ENCODE measurements at places on chromosomes 1 and 21.

GRCh38 chr1:34378968-34379856 lies 202.5 kb downstream of the C1orf94 start:
- DNase-seq: no peak

- DNase-seq: no peak
Observed at GRCh38 chr1:239237912-239238311, 148.5 kb upstream of the CHRM3 start.

- DNase-seq: no peak
Observed at GRCh38 chr21:17003763-17004373, 509.0 kb upstream of the CXADR start.

- no peak for DNase-seq
Observed at GRCh38 chr1:224159541-224159940, 23.5 kb upstream of the DEGS1 start.

DNA sequence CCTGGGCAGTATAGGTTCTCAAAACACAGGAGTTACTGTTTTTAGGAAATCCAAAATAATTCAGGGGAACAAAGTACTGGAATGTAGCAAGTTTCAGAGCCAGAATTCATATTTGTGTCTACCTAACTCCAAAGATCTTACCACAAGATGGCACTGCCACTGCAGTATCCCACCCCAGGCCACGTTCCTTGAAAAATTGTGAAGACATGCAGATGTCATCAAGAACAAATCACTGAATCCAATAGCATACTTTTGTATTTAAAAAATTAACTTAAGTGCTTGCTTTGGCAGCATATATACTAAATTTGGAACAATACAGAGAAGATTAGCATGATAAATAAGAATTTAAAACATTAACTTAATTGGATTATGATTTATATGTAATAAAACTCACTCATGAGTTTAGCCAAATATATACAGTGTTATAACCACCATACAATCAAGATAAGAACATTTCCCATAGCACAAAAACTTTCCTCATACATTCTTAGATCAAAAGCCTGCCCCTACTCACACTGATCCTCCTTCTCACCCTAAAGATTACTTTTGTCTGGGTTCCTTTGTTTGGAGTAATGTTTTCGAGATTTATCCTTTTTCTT lies 209.9 kb downstream of the FAF1 start:
- no peak for DNase-seq

GRCh38 chr1:208551633-208552320 lies 307.6 kb upstream of the PLXNA2 start:
- DNase-seq: no peak

DNA sequence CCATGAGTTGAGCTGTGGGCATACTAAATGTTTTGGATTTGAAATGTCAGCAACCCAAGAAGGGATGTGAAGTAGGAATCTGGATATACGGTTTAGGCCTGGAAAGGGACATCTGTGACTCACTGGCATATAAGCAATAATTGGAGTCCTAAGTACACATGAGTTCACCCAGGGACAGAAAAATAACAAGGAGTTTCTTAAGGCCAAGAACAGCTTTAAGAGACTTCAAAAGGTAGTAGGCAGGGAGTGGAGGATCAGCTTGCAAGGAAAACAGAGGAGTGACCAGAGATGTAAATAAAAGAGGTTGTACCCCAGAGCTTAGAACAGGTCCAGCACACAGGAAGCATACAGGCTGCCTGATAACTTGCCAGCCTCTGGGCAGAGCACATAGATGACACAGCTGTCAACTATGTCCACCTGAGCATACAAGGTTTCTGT lies 28.1 kb downstream of the TMEM50B start:
- no peak for DNase-seq

GRCh38 chr1:22024485-22025367 lies 23.3 kb downstream of the CELA3A start:
- DNase-seq: peak; percentile 85

- no peak for DNase-seq
Observed at GRCh38 chr1:201076092-201076491, 36.1 kb downstream of the CACNA1S start.

GRCh38 chr1:204192589-204193352 lies 3.5 kb downstream of the KISS1 start:
- no peak for DNase-seq

GRCh38 chr1:110463725-110464124 lies 12.8 kb downstream of the PROK1 start:
- no peak for DNase-seq

DNA sequence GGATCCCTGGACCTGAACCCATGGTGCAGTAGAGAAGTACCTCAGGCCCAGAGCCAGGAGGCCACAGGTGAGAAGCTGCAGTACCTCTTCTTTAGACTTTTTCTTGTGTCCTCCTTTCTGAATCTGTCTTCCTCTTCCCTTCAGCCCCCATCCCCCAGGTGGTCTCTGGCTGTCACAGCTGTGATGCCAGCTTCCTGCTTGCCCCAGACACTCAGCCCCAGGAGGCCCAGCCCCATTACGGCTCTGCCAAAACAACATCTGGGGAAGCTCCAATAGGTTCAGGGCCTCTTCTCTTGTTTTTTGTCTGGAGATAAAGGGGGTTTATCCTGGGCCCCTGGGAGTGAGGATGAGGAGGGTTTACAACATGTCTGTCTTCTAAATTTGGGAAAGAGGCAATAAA lies 9.5 kb upstream of the BTG2 start:
- no peak for DNase-seq

DNA sequence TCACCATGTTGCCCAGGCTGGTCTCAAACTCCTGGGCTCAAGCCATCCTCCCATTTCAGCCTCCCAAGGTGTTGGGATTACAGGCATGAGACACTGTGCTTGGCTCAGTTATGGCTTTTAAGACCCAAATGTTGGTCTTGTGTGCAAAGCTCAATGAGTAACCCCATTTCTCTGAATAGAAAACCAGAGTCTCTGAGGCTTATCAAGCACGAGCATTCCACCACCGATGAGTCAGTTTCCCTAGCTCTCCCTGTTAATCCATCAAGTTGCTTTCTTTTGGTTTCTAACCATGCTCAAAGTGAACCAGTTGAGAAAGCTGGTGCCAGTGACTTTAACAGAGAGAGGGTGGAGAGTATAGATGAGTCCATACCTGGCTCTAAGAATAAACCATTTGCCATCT lies 350.9 kb upstream of the ADGRL2 start:
- no peak for DNase-seq

DNA sequence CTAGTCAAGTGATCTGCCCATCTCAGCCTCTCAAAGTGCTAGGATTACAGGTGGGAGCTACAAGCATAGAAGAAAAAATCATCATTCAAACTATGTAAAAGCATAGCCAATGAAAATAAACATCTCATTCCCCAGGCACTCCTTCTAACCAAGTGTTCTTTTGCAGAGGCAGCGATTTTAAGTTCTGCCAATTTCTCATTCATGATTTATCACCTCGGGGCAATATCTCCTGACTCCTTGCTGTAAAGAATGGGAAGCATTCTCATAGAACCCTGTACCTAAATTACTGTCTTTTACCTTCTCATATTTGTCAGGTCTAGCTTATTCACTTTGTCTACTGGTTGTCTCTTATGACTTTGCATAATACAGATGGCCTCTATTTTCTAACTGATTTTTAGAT lies 32.5 kb upstream of the IVNS1ABP start:
- no peak for DNase-seq

GRCh38 chr1:30242168-30242567 lies 481.2 kb downstream of the MATN1 start:
- DNase-seq: no peak

GRCh38 chr1:7011826-7012225 lies 226.6 kb downstream of the CAMTA1 start:
- DNase-seq: no peak

GRCh38 chr1:67869233-67869632 lies 36.0 kb upstream of the GNG12 start:
- no peak for DNase-seq

DNA sequence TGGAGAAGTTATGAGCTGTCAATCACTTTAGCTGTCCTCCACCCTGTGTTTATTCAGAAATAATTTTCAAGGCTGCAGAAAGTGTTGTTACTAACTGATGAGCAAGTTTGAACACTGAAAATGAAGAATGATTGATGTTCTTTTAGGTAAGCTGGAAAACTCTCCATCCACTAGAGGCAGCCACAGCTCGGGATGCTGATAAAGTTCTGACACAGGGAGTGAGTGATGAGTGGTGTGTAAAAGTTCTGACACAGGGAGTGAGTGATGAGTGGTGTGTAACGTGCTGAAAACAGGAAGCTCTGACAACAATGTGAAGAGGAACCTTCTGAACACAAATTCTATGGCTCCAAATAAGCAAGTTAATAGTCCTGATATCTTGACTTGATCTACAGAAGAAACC lies 197.5 kb upstream of the PTBP2 start:
- DNase-seq: no peak

DNA sequence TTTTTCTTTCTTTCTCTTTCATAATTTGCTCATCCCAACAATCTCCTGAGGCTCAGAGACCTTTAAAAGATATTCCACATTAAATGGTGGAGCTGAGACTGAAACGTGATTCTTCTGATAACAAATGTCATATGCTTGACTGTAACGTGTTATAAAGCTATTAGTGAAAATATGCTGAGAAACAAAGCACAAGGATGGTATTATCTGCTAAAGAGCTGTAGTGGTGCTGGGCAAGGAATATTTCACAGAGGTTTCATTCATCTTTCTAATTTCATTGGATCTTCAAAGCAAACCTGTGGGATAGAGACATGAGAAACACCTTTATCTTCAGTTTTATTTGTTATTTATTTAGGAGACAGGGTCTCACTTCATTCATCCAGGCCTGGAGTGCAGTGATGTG lies 98.1 kb upstream of the WLS start:
- no peak for DNase-seq

Data from T-helper 2 cell (primary cell).